ENCODE measurements at places on chromosomes 7 and 10. TPM values are rescaled to one million over a fixed set of nuclear protein-coding genes. Genes with fewer than 3 reads are reported as not detected.
A peak's percentile ranks its signal among the peaks of the same experiment; 100 is the strongest.

Gene PIK3CG
- total RNA-seq, result 4.7 TPM

Gene PTPN20
- total RNA-seq, result 1.1 TPM

Gene LIPM
- total RNA-seq, result not detected

Gene HMX3
- total RNA-seq, result not detected

Gene OSBPL3
- total RNA-seq, result 5.0 TPM

DNA sequence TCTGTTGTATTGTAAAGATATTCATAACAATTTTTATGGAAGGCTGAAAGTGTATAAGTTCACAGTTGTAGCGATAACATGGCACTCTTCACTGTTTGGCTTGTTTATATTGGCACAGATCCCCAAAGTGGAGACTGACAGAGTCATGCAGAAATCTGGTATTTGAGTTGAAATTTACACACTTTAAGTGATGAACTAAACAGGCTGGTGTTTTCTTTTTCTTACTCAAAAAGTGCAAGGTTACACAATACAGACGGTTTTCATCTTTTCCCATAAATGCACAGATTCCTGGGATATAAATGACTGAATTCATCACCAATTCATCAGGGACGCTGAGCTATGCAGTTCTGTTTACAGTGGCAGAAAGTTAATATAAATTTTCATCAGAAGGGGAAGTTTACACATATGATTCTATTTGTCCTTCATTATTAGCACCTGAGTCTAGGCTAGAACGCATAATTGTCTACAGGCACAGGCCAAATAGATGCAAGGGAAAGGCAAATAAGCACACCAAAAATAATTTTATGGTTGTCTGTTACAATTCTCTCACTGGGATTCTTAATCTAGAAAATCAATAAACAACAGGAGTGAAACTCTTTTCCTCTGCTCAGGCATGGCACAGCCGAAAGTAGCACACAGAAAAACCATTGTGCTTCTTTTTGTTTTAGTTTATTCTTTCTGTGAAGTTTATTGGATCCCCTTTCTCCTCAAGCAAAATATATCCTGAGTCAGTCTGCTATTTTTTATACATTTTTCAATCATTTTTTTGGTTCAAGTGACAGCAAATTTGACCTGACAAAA is 88.0 kb downstream of the FOXP2 start:
- no peak for DNase-seq

DNA sequence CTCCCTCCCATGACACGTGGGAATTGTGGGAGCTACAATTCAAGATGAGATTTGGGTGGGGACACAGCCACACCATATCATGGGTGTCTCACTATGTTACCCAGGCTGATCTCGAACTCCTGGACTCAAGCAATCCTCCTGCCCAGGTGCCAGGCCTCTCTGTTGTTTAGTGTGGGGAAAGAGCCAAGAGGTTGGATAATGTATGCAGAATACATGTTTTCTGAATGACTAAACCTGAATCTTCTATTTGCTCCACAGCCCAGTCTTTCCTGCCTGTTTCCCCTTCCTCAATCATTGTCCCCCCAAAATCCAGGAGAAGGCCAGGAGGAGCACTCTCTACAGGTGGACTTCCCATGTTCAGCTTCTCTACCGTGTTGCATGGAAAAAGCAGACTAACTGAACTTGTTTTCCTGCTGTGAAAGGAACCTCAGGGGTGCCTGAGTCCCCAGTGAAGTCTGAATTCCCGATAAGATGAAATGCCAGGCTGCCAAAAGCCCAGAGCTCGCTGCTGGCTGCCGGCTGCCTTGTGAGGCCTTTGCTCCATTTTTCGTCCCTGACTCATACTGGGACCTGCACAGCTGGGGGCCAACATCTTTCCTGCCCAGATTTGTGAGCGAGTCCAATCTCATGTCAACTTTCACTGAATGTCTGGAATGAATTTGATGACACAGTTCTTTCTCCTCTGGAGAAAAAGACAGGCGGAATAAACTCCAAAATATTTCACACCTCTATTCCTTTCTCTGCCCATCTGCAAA is 588.0 kb downstream of the CALN1 start:
- no peak for DNase-seq

DNA sequence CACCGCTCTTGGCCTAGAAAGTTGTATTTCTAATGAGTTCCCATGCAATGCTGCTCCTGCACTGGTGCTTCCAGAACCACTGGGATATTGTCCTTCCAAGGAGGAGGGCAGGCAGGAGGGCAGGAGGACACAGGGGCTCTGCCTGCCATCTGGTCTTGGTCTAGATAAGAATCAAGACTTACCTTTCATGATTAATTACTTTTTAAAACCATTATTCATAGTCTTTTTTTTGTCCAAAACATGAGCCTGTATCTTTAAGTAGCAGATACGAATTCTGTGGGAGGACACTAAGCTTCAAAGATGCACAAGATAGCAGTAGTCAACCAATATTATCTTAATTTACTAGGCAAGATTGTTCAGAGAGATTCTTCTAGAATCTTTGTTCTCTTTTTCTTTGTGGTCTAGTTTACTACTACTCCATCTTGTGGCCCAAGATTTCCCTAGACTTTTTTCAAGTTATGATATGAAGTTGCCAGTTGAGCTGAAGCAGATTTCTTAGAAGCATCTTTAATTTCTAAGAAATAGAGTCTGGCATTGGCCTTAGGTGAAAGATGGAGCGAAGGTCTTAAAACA is 57.6 kb downstream of the RBM33 start:
- no peak for DNase-seq

- peak; percentile 92 for DNase-seq
Measured at GRCh38 chr7:518630-519483, 789 bp downstream of the PDGFA start.

Measured in posterior vena cava (tissue), 2 donors.